ENCODE measurements at places on chromosomes 13 and 19. TPM values are rescaled to one million over a fixed set of nuclear protein-coding genes. Genes with fewer than 3 reads are reported as not detected.
A peak's percentile ranks its signal among the peaks of the same experiment; 100 is the strongest.

The VSTM2B gene
- not detected for polyA plus RNA-seq

GRCh38 chr19:11306337-11306736 is 10.4 kb downstream of the TSPAN16 start:
- H3K27me3 ChIP-seq = no peaks in the 10 kb centered on the region
- H3K4me1 ChIP-seq = no peaks in the 10 kb centered on the region
- H3K36me3 ChIP-seq = no peaks in the 10 kb centered on the region
- DNase-seq = no peak

- H3K27me3 ChIP-seq = no peaks in the 10 kb centered on the region
- H3K27ac ChIP-seq = no peak overlapping the region
- peaks cover 12% of the 10 kb centered on the region for H3K4me1 ChIP-seq
These were observed 92.6 kb downstream of the SIPA1L3 start for GRCh38 chr19:37999309-38000213.

DNA sequence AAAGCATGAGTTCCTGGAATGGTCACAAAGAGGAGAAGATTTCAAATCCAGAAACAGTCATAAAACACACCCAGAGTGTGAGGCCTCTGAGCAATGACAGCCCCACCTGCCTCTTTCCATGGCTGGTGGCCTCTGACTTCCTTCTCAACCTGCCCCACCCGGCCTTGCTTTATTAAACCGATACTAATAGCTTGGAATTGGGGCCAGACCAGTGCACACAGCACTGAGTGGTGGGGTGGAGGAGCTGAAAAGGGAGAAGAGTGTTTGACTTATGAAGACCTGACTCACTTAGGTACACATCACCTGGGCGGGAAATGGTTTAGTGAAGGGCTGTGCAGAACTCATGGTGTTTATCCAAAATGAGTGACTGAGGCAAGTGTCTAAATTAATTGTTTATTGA is 20.7 kb upstream of the CEACAM6 start:
- no peaks in the 10 kb centered on the region for H3K36me3 ChIP-seq
- no peak for DNase-seq
- no peak overlapping the region for H3K4me3 ChIP-seq
- no peaks in the 10 kb centered on the region for H3K27me3 ChIP-seq
- H3K27ac ChIP-seq = no peak overlapping the region

DNA sequence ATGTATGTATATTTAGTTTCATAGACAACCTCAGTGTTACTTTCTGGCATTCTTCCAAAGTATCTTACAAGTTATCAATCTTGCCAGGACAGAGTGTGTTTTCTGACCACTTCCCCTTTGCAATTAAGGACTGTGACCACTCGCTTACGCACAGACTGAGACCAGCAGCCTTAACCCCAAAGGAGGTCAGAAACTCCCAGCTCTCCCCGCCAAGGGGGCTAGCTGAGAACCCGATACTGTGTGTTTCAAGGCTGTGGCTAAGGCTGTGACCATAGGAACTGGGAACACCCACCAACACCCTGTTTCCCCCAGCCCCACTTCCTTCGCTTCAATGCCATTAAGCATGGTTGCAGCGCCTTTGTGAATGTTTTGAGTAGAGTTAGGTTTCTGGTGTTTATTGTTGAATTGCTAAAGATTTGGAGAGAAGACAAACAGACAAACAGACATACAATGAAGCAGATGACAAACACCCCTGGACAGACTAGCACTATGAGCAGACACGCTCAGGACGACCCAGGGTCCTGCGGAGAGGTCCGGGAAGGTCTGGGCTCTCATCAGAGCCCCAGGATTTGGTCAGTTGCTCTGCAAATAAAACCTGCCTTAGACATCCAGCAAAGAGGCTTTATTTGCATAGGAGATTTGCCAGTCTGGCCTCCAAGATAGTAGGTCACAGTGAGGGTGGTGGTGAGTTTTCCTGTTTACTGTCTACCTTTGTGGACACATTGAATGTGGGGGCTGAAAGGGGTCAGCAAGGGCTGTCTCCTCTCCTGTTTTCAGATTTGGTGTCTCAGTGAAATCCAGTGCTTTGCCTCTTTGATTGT is 25.0 kb upstream of the TNFSF11 start:
- H3K4me1 ChIP-seq = no peaks in the 10 kb centered on the region
- H3K27ac ChIP-seq = no peak overlapping the region
- no peaks in the 10 kb centered on the region for H3K36me3 ChIP-seq
- H3K4me3 ChIP-seq = no peak overlapping the region

DNA sequence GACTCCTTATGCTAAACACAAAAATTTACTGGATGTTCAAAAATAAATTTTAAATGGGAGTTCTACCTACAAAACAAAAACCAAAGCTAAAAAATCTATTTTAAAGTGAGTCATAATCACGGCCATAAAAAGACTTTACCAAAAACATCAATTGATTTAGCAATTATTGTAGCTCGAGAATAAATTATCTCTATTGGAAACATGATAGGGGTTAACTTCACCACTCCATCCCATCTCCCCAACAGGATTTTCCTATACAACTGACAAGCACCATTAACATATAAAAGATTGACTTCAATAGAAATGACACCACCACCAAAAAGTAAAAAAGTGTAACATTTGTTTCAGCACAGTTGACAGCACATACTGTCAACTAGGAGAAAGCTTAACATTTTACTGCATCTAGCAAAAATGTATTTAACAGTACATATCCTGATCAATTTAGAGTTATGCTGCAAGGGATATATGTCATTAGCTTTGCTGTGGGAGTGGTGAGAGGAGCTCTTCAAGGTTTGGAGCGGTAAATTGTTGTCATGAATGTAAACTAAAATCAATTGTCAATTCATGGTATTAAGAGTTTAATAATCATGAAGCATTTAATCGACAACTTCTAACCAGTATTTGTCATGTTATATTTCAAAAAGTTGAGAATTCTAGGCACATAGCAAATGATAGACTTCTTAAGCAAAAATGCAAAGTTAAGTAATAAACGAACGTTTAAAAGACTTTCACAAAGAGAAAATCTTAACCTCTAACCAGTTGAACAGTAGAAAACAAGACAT is 3.8 kb downstream of the UBL3 start:
- peak overlapping the region; percentile 62 for H3K4me3 ChIP-seq
- H3K27me3 ChIP-seq = no peaks in the 10 kb centered on the region
- H3K27ac ChIP-seq = peak overlapping the region; percentile 63

DNA sequence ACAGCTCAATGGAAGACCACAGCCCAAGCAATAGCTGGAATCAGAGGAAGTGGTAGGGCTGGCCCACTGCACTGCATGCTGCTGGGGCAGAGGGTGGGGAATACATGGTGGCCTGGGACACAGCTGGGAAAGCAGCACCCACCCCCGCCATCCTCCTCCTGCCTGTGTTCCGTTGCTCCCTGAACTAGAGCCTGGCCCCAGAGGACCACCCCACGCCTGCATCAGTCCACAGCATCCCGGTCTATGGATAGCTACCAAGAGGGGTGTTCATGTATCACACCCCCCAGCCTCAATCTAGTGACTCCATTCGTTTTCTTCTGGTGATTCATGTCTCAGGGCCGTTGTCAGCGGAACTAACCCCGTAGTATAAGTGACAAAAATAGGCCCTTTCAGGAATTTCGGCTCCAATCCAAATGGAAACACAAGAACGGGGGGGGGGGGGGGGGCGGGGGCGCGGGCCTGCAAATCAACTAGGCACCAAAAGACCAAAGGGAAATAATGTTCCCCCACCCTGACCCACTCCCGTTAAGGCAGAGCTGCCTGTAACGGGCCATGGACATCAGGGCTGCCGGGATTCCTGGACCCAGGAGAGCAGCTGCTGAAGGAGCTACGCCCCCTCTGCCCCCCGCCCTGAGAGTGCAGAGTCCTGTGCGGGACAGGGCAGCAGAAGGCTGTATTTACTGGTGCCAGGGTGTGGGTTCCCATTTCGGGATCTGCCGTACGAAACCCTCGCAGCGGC is 18.9 kb upstream of the EPHX3 start:
- H3K4me3 ChIP-seq = no peak overlapping the region
- DNase-seq = no peak
- peaks cover 43% of the 10 kb centered on the region for H3K36me3 ChIP-seq
- H3K4me1 ChIP-seq = no peaks in the 10 kb centered on the region

- H3K4me1 ChIP-seq = peaks cover 18% of the 10 kb centered on the region
- peak overlapping the region; percentile 2 for H3K27ac ChIP-seq
- H3K36me3 ChIP-seq = no peaks in the 10 kb centered on the region
- no peaks in the 10 kb centered on the region for H3K27me3 ChIP-seq
These were observed 3.2 kb downstream of the CCDC194 start for GRCh38 chr19:17390665-17391370.

Data from naive thymus-derived CD4-positive, alpha-beta T cell (primary cell).